ENCODE measurements at places on chromosomes 6 and 20.

DNA sequence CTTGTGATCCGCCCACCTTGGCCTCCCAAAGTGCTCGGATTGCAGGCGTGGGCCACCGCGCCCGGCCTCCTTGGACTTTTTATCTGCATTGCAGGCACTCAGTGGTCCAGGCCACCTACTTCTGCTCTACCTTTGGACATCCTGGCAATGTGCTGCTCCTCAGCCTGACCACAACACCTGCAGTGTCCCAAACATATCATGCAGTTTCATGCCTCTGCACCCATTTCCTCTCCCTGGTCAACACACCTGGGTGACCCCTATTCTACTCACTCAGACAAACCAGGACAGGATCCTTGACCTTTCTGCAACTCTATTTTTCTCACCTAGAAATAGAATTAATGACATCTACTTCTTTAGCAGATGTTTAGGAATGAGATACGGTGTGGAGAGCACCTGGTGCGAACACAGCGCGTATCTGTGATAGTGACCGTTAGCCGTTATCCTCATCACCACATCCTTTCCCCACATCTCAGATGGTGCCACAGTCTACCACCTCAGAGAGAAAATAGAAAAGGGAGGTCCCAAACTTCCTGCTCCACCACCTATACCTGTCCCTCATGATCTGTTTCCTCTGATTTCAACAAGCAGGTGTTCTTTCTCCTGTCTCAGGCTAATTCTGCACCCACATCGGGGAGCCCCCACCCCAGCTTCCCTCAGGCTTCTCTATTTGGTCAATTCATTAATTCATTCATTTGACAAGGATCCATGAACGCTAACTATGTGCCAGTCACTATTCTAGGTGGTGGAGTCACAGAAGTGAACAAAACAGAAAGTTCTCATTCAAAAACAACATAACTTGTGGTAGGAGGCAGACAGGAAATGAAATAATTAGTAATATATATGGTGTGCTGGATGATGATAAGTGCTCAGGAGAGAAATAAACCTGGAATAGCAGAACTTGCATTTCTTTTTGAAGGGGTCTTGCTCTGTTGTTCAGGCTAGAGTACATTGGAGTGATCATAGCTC lies 4.3 kb upstream of the BTN3A2 start:
- no peak for DNase-seq

- DNase-seq: no peak
Measured at GRCh38 chr20:32018269-32019155, 8.3 kb downstream of the CCM2L start.

DNA sequence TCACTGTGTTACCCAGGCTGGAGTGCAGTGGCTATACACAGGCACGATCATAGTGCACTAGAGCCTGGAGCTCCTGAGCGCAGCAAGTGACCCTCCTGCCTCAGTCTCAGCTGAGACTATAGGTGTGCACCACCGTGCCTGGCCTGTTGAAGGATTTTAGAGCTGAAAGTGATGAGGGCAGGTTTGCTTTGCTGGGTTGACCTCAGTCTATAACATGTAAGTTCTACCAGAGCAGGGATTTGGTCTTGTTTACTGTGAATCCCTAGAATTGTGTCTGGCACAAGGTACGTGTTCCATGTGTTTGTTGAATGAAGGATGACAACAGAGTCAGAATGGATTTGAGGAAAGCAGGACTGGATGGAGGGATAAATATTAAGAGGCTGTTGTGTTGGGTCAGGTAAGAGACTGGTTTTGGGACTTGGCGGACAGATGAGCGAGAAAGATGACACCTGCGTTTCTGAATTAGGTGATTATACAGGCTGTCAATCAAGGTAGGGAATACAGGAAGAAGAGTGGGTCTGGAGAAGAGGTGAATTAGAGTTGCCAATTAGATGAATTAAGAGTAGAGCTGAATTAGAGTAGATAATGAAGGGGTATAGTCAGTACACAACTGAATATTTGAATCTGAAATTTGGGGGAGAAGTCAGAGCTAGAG lies 6.5 kb downstream of the ASXL1 start:
- no peak for DNase-seq

GRCh38 chr6:151044465-151045441 lies 179.3 kb downstream of the MTHFD1L start:
- no peak for DNase-seq

DNA sequence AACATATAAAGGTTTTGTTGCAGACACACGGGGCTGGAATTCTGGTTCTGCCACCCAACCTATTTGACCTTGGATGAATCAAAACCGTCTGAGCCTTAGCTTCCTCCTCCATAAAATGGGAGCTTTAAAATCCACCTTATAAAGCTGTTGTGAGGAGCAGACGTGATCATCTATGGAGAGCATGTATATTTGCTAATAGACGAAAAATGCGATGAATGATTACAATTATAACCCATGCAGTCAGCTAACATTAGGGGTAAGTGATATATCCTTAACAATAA lies 586 bp upstream of the NUP153 start:
- no peak for DNase-seq

GRCh38 chr20:62248890-62249560 lies 10.7 kb downstream of the OSBPL2 start:
- DNase-seq: no peak

GRCh38 chr6:106084989-106085691 lies 996 bp upstream of the PRDM1 start:
- DNase-seq: no peak

DNA sequence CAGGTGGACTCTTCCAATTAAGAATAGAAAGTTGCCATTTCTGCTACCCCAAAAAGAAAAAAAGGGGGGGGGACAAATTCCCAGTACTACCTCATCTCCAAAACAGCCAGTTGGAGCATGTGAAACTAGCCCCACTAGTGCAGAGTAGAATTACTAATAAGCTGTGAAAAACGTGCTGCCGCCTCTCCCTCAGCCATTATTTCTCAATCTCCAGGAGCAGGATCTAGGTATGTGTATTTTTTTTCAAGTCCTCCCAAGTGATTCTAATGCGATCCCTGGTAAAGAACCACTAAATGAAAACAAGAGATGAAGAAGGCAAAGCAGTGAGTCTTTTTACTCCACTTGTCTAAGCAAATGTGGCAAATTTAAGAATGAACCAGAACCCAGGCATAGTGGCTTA lies 154.5 kb upstream of the SHLD1 start:
- no peak for DNase-seq

GRCh38 chr6:11251553-11252360 lies 19.3 kb upstream of the NEDD9 start:
- no peak for DNase-seq

DNA sequence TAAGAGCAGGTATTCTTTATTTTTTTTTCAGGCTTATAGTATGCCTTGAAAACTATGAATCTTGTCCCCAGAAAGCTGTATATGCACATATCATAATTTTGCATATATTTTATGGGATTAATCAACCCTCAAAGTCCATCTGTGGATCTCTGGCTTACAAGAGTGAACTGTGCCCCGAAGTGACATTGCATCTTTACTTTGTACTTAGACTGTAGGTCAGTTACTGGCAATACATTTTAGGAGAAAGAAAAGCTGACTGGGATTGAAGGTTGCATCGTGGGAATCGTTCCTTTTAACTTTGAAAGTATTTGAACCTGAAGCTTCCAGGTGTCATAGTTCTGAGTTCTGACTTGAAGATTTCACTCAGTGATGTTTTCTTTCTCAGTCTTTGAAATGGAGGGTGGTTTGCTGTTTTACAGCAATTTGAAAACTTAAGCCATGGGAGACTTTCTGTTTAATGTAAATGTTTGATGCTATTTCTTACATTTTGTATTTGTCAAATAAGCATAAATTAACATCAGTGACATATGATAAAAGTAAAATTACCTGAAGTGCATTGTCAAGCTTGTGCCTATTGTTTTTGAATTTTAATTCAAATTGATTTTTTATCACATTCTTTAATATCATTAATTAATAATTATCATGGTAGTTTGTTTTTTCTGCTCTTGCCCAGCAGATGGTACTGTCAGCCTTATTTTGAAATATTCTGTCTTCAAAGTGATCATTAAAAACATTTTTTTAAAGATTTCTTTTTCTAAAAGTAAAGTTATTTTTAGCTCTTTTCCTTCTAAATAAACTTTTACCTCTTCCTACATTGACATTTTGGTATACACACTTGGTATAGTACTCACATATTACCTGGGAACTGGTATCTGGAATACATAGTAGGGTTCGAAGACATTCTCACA lies 29.0 kb downstream of the L3MBTL3 start:
- no peak for DNase-seq

GRCh38 chr6:7921046-7921445 lies 10.5 kb upstream of the TXNDC5 start:
- no peak for DNase-seq

DNA sequence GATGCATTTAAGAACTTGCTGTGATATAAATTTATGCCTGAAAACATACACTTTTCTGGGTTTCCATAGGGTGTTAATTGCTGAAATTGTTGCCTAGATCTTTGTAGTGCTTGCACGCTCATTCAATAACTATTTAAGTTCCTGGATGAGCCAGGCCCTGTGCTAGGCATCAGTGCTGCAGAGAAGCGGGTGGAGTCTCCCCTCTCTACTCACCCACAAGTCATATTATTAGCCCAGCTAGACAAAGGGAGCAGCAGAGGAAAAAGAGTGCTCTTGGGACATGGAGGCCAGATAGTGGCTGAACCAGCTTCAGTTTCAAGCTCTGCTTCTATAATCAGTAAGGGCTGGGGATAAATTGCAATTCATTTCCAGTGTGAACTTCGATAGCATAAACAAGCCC lies 329.1 kb downstream of the TFAP2B start:
- no peak for DNase-seq

- DNase-seq: no peak
Measured at GRCh38 chr6:29619578-29620160, 13.3 kb downstream of the GABBR1 start.

- DNase-seq: no peak
Measured at GRCh38 chr6:88135578-88136114, 30.5 kb downstream of the CNR1 start.

- no peak for DNase-seq
Measured at GRCh38 chr6:46393161-46393939, 97.9 kb downstream of the RCAN2 start.

DNA sequence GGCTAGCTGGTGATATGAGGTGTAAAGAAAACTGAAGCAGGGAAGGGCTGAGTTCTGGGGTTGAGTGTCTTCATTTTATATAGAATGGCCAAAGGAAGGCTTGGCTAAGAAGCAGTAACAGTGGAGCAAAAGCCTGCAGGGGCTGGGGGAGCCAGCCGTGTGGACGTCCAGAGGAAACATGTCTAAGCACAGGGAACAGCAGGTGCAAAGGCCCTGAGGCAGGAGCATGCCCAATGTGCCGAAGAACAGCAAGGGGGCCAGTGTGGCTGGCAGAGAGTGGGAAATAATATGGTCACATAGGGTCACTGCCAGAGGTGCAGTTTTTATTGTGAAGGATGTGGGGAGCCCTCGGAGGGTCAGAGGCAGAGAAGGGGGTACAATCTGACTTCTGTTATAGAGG lies 60.5 kb upstream of the KCNG1 start:
- no peak for DNase-seq

DNA sequence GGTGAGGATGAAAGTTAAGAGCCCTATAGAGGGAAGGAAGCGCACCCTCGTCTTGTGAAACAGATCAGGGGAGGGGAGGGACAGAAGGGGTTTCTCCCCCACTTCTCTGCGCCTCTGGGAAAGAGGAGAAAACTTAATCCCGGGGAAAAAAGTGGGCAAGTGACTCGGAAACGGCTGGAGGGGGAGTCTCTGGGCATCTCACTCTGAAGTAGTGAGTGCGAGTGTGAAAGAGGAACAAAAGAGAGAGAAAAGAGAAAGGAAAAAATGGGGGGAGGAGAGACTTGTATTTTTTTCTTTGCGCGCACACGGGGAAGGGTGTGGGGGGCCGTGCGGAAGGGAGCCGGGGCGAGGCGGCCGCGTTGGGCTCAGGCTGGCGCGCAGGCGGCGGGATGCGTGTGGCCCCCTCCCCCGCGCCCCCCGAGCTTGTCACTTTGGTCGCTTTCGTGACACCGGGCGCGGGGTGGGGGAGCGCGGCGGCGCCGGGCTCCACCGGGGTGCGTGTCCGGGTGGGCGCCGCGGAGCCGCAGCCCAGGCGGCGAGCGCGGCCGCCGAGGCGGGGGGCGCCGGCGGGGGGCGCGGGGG lies 454 bp downstream of the L3MBTL3 start:
- DNase-seq: no peak

GRCh38 chr6:14593286-14593685 lies 475.7 kb downstream of the CD83 start:
- DNase-seq: no peak

GRCh38 chr20:45036044-45036755 lies 64.7 kb downstream of the KCNS1 start:
- no peak for DNase-seq

GRCh38 chr6:100447900-100448748 lies 16.6 kb downstream of the SIM1 start:
- DNase-seq: no peak

DNA sequence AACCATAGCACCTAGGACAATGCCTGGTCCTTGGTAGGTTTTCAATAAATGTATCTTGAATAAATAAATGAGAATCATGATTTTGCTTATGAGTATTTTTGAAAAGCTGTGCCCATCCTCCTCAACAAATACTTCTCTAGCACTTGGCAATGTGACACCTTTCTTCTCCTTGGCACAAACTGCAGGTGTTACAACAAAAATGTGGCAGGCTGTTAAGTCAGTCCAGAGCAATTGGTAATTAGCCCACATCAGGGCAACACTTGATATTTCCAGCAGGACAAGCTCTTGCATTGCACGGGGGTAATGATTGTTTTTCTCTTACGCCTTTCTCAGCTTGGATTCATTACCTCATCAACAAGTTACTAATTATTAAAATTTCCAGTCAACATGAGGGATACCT lies 31.6 kb upstream of the SNX9 start:
- no peak for DNase-seq

GRCh38 chr6:39225946-39226437 lies 3.3 kb downstream of the KCNK5 start:
- no peak for DNase-seq

- DNase-seq: no peak
Measured at GRCh38 chr20:4091490-4092479, 76.4 kb upstream of the RNF24 start.

DNA sequence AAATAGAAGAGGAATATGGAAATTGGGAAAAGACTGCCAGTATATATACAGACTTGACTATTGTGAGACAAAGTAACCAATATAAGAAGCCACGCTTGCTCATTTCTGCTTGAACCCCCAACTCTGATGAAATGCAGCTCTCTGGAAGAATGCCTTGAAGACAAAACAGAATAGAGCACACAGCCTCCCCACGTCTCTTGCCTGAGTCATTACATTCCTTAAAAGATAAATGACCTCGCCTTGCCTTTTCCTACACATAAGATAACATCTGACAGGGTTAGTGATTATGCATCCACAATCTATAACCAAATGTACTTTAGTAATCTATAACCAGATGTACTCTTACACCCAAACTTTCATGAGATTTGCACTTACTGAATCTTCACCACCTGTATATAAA lies 141.1 kb upstream of the EEF1E1 start:
- no peak for DNase-seq

Data from activated CD4-positive, CD25-positive, alpha-beta regulatory T cell (primary cell).